HFFc6 (cell line): ENCODE measurements at places on chromosomes 6 and 20. TPM values are rescaled to one million over a fixed set of nuclear protein-coding genes. Genes with fewer than 3 reads are reported as not detected.

The GABRR1 gene
- total RNA-seq, result not detected in 3 replicates

GRCh38 chr6:154583546-154584188, 73.2 kb upstream of the CNKSR3 start:
- no peak overlapping the region for H3K4me3 ChIP-seq
- H3K27ac ChIP-seq, result no peak overlapping the region
- H3K36me3 ChIP-seq, result no peaks in the 10 kb centered on the region
- DNase-seq, result no peak
- peaks cover 10% of the 10 kb centered on the region for H3K27me3 ChIP-seq

The TMEM239 gene
- total RNA-seq, result not detected in 3 replicates

GRCh38 chr6:17580518-17581048, 19.5 kb upstream of the FAM8A1 start:
- H3K4me3 ChIP-seq, result peak overlapping the region; percentile 80
- peaks cover 5% of the 10 kb centered on the region for H3K27me3 ChIP-seq
- peak overlapping the region; percentile 58; the same call in 1 of the 2 replicates for H3K27ac ChIP-seq

GRCh38 chr20:3027987-3028386, 15.4 kb upstream of the GNRH2 start:
- no peaks in the 10 kb centered on the region; the same call in 1 of the 2 replicates for H3K27me3 ChIP-seq
- H3K27ac ChIP-seq, result no peak overlapping the region
- peaks cover 11% of the 10 kb centered on the region; the same call in 1 of the 2 replicates for H3K36me3 ChIP-seq
- H3K4me1 ChIP-seq, result no peaks in the 10 kb centered on the region

- no peak for DNase-seq
- H3K27ac ChIP-seq, result no peak overlapping the region
- no peaks in the 10 kb centered on the region for H3K4me1 ChIP-seq
- H3K36me3 ChIP-seq, result no peaks in the 10 kb centered on the region
- no peak overlapping the region for H3K4me3 ChIP-seq
- H3K27me3 ChIP-seq, result no peaks in the 10 kb centered on the region
These were observed 64.9 kb upstream of the MEI4 start for GRCh38 chr6:77587963-77588362.

GRCh38 chr20:34570859-34571306, 12.4 kb downstream of the MAP1LC3A start:
- DNase-seq, result peak; percentile 83
- H3K4me1 ChIP-seq, result peaks cover 24% of the 10 kb centered on the region
- H3K27me3 ChIP-seq, result peaks cover 8% of the 10 kb centered on the region
- H3K4me3 ChIP-seq, result no peak overlapping the region; the same call in 1 of the 2 replicates
- peaks cover 10% of the 10 kb centered on the region for H3K36me3 ChIP-seq
- peak overlapping the region; percentile 81 for H3K27ac ChIP-seq

GRCh38 chr6:44042989-44043478, 84.2 kb downstream of the MRPL14 start:
- peak overlapping the region; percentile 96 for H3K27ac ChIP-seq
- DNase-seq, result no peak
- H3K36me3 ChIP-seq, result no peaks in the 10 kb centered on the region
- peak overlapping the region; percentile 55 for H3K4me3 ChIP-seq
- peaks cover 2% of the 10 kb centered on the region; the same call in 1 of the 2 replicates for H3K27me3 ChIP-seq

- H3K27ac ChIP-seq, result no peak overlapping the region
- peaks cover 6% of the 10 kb centered on the region for H3K27me3 ChIP-seq
These were observed 283.8 kb downstream of the CDC5L start for GRCh38 chr6:44671333-44671732.

DNA sequence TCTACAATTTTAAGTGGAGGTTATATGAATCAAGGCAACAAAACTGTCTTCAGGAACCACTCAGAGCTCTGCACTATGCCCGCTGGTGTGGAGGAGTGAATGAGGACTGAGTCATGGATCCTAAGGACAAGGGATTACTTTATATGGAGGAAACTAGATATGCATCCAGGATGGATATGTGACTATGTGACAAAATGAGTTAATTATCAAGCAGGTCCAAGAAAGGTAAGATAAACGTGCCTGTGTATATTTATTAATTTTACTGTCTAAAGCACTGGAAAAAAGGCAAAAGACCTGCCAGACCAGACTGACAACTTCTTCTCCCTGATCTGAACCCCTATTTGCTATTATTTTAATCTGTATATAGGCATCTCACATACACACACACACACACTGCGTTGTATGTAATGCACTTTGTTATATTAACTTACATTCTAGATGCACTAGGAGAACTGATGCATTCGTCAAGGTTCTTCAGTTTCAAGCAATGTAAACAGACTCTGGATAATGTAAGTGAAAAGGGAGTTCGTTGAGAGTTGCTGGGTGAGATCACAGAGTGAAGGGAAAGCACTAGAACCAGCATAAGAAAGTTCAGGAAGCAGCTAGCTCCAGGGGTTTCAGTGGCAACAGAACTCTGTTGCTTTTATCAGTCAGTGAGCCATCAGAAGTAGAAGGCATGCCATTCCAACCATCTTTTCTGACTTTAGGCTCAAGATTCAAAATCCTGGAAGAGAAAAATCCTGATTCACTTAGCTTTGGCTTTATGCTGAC, 26.4 kb upstream of the ADGRG6 start:
- DNase-seq, result peak; percentile 35
- H3K36me3 ChIP-seq, result peaks cover 4% of the 10 kb centered on the region; the same call in 1 of the 2 replicates
- H3K4me1 ChIP-seq, result peaks cover 60% of the 10 kb centered on the region
- no peaks in the 10 kb centered on the region for H3K27me3 ChIP-seq
- H3K27ac ChIP-seq, result peak overlapping the region; percentile 55; the same call in 1 of the 2 replicates

The SLC17A3 gene
- not detected in 3 replicates for total RNA-seq

GRCh38 chr6:127225497-127225896, 41.2 kb upstream of the RNF146 start:
- H3K27me3 ChIP-seq, result peaks cover 4% of the 10 kb centered on the region
- H3K4me3 ChIP-seq, result no peak overlapping the region
- no peaks in the 10 kb centered on the region for H3K4me1 ChIP-seq
- H3K36me3 ChIP-seq, result no peaks in the 10 kb centered on the region

The BEND3 gene
- 2.1 TPM in 2 replicates for total RNA-seq

The THBD gene
- 0.05 to 0.07 TPM (median 0.05 TPM) in 3 replicates for total RNA-seq

The FAM83C gene
- not detected in 3 replicates for total RNA-seq

DNA sequence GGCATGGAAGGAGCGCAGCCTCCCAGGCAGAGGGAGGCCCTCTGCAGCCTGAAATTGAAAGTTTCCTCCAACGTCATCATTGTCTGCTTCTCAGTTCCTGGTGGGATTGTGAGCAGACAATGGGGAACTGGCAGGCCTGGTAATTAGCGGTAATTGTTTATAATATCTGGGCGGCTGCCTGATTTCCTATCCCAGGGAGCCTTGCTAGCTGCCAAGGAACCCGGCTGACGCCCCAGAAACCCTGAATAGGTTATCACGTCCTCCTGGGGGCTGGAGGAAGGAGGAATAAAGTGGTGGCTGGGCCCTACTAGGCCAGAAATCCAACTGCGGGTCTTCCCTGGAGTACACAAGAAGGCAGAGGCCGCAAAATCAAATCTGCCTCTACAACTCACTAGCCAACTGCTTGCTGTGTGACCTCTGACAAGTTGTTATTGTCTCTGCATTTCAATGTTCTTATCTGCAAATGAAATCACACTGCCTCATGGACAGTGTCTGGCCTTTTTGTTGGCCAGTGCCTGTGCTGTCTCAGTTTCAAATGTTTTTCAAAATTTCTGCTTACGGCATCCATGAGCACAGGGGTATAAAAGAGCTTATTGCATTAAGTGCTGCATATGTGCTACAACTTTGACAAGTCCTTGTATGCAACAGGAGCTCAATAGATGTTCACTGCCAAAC, 16.9 kb downstream of the KCNK15 start:
- no peaks in the 10 kb centered on the region for H3K36me3 ChIP-seq
- DNase-seq, result no peak
- H3K27ac ChIP-seq, result no peak overlapping the region
- H3K4me1 ChIP-seq, result peaks cover 11% of the 10 kb centered on the region; the same call in 1 of the 2 replicates

DNA sequence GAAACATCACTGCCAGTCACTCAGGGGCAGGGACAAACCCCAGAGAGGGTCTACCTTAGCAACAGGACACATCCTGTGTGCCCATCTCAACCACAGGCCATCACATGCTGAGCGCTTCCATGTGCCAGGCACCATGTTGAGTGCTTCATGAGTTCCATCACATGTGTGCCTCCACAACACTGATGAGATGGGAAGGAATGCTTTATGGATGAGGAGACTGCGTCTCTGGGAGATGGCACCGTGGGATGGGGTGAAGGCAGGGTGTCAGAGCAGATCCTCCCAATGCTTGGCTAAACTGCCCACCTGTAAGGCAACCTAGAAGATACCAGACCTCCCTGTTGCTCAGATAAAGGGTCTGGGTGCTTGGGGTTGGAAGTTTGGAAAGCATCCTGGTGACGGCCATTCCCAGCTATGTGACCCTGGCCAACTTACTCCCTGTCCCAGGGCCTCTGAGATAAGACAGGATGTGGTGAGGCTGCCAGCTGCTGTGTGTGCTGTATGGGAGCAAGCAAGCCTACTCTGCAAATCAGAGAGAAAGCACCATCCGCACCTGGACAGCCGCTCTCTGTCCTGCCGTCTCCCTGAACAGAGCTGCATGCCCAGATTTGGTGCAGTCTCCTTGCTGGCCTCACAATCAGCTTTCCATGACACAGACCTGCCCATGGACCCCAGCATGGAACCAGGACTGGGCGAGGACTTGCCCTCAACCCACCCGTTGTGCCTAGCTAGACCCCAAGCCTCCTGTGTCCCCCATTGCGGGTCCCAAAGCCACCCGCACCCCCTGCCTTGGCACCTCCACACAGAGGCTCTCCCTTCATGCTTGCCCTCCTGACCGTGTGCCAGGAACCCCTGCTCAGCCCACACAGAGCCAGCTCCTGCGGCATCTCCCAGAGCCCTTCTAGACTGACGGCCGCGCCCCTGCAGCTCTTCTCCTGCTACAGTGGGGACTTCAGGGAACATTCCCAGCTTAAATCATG, 143.7 kb downstream of the SYNDIG1 start:
- no peak for DNase-seq
- peaks cover 44% of the 10 kb centered on the region for H3K27me3 ChIP-seq
- H3K36me3 ChIP-seq, result no peaks in the 10 kb centered on the region
- H3K4me1 ChIP-seq, result no peaks in the 10 kb centered on the region
- no peak overlapping the region for H3K4me3 ChIP-seq
- no peak overlapping the region for H3K27ac ChIP-seq

The PPP1R14C gene
- 0.12 TPM in 1 of 3 replicates, not detected in the others for total RNA-seq

GRCh38 chr6:43267619-43268354, 24.5 kb downstream of the TTBK1 start:
- H3K4me3 ChIP-seq, result no peak overlapping the region
- no peaks in the 10 kb centered on the region for H3K36me3 ChIP-seq
- H3K27ac ChIP-seq, result no peak overlapping the region
- peaks cover 38% of the 10 kb centered on the region for H3K27me3 ChIP-seq

- no peaks in the 10 kb centered on the region; the same call in 1 of the 2 replicates for H3K27me3 ChIP-seq
- peaks cover 77% of the 10 kb centered on the region for H3K4me1 ChIP-seq
- no peak overlapping the region for H3K4me3 ChIP-seq
- peak overlapping the region; percentile 24 for H3K27ac ChIP-seq
- no peak for DNase-seq
These were observed 6.4 kb downstream of the TAB2 start for GRCh38 chr6:149323925-149324324.

The SNHG17 gene
- total RNA-seq, result 32.6 to 43.1 TPM (median 32.9 TPM) in 3 replicates

The GMPR gene
- total RNA-seq, result 5.4 to 8.4 TPM (median 6.4 TPM) in 3 replicates

GRCh38 chr20:45253261-45253660, 1.1 kb downstream of the SLPI start:
- H3K4me3 ChIP-seq, result no peak overlapping the region

DNA sequence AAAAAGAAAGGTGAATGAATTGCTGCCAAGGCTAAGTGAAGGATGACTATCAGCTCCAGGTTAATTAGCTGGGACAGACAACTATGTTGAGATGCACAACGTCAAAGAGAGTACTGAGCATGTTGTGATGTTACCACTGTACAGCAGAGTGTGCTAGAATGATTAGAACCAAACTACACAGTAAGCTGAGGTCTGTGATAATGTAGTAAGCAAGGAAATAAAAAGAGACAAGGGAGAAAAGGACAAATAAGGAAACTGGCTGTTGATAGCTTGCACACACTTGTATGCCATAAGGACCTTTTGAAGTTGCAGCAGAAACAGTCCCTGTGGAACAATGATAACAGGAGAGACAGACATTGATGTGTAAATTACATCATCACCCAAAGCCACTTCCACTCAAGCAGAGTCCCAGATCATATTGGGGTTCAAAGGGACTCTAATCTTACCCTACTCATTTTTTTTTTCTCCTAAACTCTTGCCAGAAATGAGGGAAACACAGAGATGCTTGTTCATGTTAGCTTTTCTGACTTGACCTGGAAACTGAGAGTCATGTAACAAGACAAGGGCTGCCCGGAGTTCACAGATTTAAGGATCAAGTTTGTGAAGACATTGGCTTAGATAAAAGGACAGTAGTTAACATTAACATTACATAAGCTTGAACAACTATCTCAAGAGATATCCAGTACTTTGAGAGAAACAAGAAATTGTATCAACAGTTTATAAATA, 189.9 kb downstream of the CENPW start:
- no peaks in the 10 kb centered on the region; the same call in 1 of the 2 replicates for H3K36me3 ChIP-seq
- no peak overlapping the region for H3K4me3 ChIP-seq
- no peak for DNase-seq
- H3K27ac ChIP-seq, result no peak overlapping the region
- no peaks in the 10 kb centered on the region for H3K4me1 ChIP-seq

- peaks cover 87% of the 10 kb centered on the region for H3K4me1 ChIP-seq
- DNase-seq, result peak; percentile 76
- H3K27me3 ChIP-seq, result no peaks in the 10 kb centered on the region; the same call in 1 of the 2 replicates
- no peak overlapping the region for H3K4me3 ChIP-seq
- H3K36me3 ChIP-seq, result no peaks in the 10 kb centered on the region
These were observed 75.7 kb downstream of the MRPL14 start for GRCh38 chr6:44051515-44051914.

GRCh38 chr6:144178323-144178722, 28.0 kb downstream of the STX11 start:
- peaks cover 9% of the 10 kb centered on the region for H3K27me3 ChIP-seq
- no peak overlapping the region for H3K4me3 ChIP-seq
- no peaks in the 10 kb centered on the region; the same call in 1 of the 2 replicates for H3K36me3 ChIP-seq
- no peak overlapping the region for H3K27ac ChIP-seq

- no peak overlapping the region for H3K4me3 ChIP-seq
- H3K4me1 ChIP-seq, result peaks cover 10% of the 10 kb centered on the region
- H3K36me3 ChIP-seq, result no peaks in the 10 kb centered on the region
- DNase-seq, result no peak
- no peaks in the 10 kb centered on the region; the same call in 1 of the 2 replicates for H3K27me3 ChIP-seq
These were observed 43.6 kb upstream of the TMEM170B start for GRCh38 chr6:11493974-11494373.

- H3K27ac ChIP-seq, result no peak overlapping the region
- H3K4me1 ChIP-seq, result peaks cover 20% of the 10 kb centered on the region
- H3K4me3 ChIP-seq, result no peak overlapping the region
- H3K36me3 ChIP-seq, result peaks cover 27% of the 10 kb centered on the region
These were observed 77.6 kb downstream of the PHACTR2 start for GRCh38 chr6:143755301-143755744.

GRCh38 chr20:43963872-43964791, 49.5 kb downstream of the TOX2 start:
- H3K4me3 ChIP-seq, result peak overlapping the region; percentile 59
- H3K4me1 ChIP-seq, result peaks cover 31% of the 10 kb centered on the region
- no peak for DNase-seq
- peaks cover 14% of the 10 kb centered on the region for H3K36me3 ChIP-seq

The LHFPL5 gene
- total RNA-seq, result not detected in 3 replicates

GRCh38 chr20:33793011-33793931, 17.9 kb upstream of the CHMP4B start:
- peaks cover 1% of the 10 kb centered on the region for H3K27me3 ChIP-seq
- DNase-seq, result no peak
- no peak overlapping the region for H3K4me3 ChIP-seq
- no peak overlapping the region for H3K27ac ChIP-seq

The LY6G5B gene
- total RNA-seq, result 4.9 to 5.1 TPM (median 4.9 TPM) in 3 replicates

The SOX18 gene
- total RNA-seq, result not detected in 2 replicates

The LRFN2 gene
- not detected in 3 replicates for total RNA-seq

The GPX5 gene
- not detected in 2 replicates for total RNA-seq
